Left renal pelvis (tissue), 4 donors: ENCODE measurements at places on chromosomes 12 and 14. TPM values are rescaled to one million over a fixed set of nuclear protein-coding genes. Genes with fewer than 3 reads are reported as not detected.

Gene PTPRO
- 181 TPM for polyA plus RNA-seq

Gene FCF1
- polyA plus RNA-seq = 47.0 TPM

Gene ING4
- 118 TPM for polyA plus RNA-seq

Gene EML5
- polyA plus RNA-seq = 2.1 TPM

Gene SERPINA12
- polyA plus RNA-seq = 0.33 TPM

Gene MMP17
- 0.77 TPM for polyA plus RNA-seq

Gene RIMKLB
- 90.3 TPM for polyA plus RNA-seq

Gene TAS2R19
- 1.4 TPM for polyA plus RNA-seq

GRCh38 chr12:24754690-24755638 lies 193.9 kb downstream of the BCAT1 start:
- no peak for DNase-seq

- no peak for DNase-seq
Observed at GRCh38 chr12:95102916-95103671, 29.7 kb upstream of the NR2C1 start.

GRCh38 chr14:101373690-101374295 lies 187.5 kb upstream of the DIO3 start:
- no peak for DNase-seq

DNA sequence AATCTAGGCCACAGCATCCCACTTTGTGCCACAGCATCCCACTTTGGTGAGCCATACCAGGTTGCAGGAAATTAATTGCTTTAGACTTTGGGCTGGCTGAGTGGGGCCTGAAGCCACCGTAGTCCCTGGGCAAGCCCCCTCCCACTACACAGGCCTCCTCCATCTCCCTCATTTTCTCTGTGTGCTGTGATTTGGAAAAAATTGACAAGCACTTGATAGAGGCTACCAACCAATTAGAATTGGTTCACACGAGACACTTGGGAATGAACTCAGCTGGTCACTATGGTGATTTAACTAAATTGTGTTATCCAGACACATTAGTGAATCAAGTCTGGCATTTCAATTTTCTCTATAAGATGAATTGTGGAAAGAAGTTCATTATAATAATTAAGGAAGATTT lies 481.1 kb downstream of the DIO2 start:
- DNase-seq = no peak

DNA sequence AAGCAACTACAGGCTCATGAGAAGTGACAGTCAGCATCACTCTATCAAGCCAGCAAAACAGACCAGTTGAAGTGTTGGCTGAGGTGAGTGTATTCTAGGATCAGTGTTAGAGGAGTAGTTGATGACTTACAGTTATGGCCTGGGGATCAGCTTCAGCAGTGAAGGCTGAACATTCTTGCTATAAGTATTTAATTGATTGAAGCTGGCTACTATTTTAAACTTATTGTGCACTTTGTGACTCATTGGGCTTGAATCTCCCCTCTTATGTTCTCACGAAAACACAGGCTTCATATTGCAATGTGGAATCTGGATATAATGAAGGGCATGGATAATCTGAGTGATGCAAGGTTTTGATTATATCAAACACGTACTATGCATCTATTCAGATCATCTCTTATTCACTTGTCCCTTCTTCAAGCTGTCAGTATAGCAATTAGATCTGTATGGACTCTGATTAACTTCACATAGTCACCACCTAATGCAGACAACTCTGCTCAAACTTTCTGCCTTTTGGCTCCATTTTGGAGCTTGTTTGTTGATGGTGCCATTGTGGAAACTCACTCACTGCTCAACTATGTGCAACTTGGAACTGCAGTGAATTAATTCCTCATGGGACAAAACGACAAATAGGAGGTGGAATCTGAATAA lies 309.2 kb downstream of the SLC16A7 start:
- no peak for DNase-seq

- DNase-seq = no peak
Observed at GRCh38 chr12:129371268-129371667, 518.0 kb downstream of the GLT1D1 start.

- no peak for DNase-seq
Observed at GRCh38 chr14:66043921-66044320, 442.2 kb upstream of the CCDC196 start.

DNA sequence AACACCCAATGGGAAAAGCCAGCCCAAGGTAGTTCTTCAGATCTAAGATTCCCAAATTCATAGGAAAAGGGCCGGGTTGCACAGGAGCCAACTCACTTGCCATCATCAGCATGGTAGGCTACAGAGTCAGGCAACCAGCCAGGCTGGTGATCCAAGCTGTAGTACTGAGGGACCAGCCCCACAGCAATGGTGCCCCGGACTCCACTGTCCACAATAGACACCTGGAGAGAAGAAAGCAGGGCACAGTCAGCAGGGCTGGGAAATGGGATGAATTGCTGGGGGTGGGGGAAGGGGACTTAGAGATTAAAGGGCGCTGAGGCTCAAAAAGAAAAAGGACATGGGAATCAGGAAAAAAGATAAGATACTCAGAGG lies 4.2 kb downstream of the SPRYD3 start:
- DNase-seq = no peak

- DNase-seq = no peak
Observed at GRCh38 chr12:70581208-70581607, 56.0 kb downstream of the PTPRB start.

DNA sequence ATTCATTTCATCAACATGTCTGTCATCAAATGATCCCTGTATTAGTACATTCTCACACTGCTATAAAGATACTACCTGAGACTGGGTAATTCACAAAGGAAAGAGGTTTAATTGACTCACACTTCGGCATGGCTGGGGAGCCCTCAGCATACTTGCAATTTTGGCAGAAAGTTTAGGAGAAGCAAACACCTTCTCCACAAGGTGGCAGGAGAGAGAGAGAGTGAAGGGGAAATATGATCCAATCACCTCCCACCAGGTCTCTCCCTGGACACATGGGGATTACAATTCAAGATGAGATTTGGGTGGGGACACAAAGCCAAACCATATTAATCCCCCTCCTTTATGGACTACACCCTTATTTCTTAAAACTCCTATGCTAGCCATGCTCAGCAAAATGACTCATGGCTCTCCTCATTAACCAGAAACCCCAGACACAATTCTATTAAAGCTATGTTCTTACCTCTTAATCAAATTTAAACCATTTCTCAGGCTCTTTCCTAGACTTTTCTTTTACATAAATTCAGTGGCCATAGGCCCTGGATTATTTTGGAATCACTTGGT lies 932.3 kb downstream of the FLRT2 start:
- DNase-seq = no peak

DNA sequence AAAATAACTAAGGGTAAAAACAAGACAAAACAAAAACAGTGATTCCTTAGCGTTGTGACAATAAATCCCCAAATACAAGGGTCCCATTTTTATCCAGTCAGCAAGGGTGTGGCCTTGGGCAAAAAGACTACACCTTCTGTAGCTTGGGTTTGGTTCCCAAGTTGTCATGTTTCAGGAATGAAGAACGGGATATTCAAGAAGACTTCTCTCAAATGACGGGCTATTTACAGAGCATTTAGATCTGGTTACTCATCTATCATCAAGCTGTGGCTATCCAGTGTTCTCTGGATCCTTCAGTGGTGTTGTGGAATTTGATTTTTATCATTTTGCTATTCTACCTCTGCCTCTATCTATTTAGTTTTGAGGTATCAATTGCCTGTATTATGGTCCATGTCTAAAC lies 219.7 kb downstream of the SLC25A21 start:
- no peak for DNase-seq

DNA sequence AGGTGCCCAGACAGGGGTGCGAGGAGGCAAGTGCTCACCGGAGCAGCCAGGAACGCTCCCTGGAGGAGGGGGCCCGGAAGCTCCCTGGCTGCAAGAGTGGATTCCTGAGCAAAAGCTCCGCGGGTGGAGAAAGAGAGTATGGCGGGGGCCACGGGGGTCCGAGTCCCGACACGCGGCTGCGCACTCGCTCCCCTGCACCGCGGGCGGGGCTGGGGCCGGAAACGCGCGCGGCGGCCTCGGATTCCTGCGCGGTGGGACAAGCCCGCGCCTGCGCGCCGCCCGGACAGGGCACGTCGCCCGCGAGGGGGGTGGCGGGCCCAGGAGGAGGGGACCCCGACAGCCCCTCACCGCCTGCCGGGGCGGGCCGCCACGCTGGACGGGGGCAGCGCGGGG lies 27.8 kb upstream of the GPR132 start:
- no peak for DNase-seq

DNA sequence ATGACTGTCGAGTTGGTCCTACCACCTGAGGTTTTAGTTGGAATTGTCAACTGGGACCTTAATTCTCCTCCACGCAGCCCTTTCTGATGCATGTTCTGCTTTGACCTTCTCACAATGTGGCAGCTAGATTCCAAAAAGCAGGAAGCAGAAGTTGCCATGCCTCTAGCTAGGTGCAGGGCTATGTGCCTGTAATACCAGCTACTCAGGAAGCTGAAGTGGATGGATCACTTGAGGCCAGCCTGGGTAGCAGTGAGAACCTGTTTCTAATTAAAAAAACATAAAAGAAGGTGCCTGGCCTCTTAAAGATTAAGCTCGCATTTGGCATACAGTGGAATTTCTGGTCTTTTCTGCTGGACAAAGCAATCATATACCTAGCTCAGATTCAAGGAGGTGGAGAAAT lies 77.1 kb downstream of the FGD4 start:
- no peak for DNase-seq

DNA sequence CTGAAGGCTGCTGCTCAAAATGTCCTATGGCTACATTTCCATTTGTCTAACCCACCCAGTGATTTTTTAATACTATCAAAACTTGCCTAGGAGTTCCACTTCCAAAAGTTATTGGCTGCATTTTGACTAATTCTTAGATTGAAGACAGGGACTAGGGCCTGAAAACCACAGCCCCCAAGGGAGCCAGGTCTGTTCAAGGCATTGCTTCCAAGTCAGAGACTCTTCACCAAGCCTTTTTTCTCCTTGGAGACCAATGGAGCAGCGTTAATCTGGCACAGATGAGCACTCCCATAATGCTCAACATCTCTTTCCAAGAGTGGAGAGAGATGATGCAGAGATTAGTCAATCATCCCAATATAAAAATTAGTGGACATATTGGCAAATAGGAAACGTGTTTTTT lies 112.5 kb upstream of the HIF1A start:
- DNase-seq = no peak
